ENCODE measurements at places on chromosomes 5 and 9.

DNA sequence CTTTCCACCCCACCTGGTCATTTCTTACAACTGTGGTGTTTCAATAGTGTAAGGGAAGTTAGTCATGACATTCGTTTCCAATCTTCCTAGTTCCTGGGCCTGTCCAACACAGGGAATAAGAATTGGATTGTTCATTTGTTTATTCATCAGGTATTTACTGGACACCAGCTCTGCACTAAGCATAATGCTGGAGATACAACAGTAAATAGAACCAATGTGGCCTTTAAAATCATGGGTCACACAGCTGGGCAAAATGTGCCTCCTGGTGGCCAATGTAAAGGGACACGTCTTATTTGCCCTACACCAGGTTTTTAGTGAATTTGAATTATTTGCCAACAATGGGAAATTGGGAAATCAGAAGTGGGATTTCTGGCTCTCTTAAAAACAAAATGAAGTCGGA lies 10.4 kb downstream of the ABLIM3 start:
- no peak for DNase-seq

- peak; percentile 25 for DNase-seq
Observed at GRCh38 chr9:128034821-128035652, 32.1 kb downstream of the NAIF1 start.

- DNase-seq = no peak
Observed at GRCh38 chr5:55344392-55344992, 36.7 kb downstream of the MTREX start.

DNA sequence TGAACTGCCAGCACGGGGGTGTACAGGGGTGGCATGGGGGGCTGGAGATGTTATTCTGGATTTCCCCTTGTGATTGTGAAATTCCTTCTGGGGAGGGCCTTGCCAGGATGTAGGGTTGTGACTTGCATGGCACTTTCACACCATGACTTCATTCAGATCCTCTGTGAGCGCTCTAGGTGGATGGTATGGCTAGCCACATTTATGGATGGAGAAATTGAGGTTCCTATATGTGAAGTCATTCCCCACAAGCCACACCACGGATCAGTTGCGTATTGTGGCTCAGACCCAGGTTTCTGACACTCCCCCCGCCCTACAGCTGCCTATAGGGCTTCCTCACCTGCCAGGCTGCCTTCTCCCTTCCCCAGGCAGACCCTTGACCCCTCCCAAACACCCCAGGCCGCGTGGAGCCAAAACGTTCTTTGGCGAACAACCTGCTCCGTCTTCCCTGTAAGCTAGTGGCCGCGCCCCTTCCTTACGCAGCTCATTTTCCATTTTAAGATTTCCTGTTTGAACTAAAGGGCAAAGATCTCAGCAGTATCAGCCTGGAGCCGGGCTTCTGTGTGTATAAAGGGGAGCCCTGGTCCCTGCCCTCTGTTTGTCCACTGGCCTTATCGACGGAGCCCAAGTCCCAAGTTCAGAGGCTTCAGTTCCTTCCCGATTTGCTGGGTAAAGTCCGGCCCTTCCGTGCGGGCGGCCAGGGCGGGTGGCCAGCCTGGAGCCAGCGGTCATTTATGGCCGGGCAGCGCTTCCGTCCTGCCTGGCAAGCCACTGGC lies 97.8 kb upstream of the KLF4 start:
- no peak for DNase-seq

GRCh38 chr9:37061768-37062167 lies 27.7 kb upstream of the PAX5 start:
- DNase-seq = no peak

- DNase-seq = no peak
Observed at GRCh38 chr9:89999534-90000370, 394.9 kb downstream of the GADD45G start.

- no peak for DNase-seq
Observed at GRCh38 chr5:5014586-5015235, 125.4 kb upstream of the ADAMTS16 start.

DNA sequence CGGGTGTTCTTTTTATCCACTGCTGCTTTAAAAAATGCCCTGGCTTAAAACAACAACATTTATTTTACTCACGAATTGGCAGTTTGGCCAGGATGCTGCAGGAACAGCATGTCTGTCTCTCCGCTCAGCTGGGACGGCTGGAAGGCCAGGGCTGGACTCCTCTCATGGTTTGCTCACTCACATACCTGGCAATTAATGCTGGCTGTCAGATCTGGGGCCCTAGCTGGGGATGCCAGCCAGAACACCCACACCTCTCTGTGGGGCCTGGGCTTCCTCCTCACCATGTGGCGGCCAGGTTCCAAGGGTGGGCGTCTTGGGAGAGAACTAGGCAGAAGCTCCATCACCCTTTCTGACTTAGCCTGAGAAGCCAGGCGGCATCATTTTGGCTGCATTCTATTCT lies 189.1 kb upstream of the IL12B start:
- DNase-seq = no peak

GRCh38 chr5:79023348-79023747 lies 38.2 kb upstream of the ARSB start:
- DNase-seq = no peak

DNA sequence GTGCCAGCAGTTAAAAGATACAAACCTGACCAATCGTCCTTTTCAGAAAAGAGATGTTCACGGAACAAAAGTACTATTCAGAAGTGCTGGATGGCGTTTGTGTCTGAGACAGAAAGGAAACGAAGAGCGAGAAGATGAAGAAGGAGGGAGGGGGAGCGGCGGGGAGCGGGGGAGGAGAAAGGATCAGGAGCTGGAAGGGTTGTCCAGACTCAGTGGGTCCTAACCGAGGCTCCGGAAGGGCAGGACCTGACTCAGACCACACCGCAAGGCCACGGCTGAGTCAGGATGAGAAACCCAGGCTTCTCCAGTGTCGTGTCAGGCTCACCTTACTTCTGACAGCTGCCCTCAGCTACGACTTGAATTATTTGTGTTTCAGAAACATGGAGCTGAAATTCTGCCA lies 46.2 kb downstream of the PAX5 start:
- no peak for DNase-seq

DNA sequence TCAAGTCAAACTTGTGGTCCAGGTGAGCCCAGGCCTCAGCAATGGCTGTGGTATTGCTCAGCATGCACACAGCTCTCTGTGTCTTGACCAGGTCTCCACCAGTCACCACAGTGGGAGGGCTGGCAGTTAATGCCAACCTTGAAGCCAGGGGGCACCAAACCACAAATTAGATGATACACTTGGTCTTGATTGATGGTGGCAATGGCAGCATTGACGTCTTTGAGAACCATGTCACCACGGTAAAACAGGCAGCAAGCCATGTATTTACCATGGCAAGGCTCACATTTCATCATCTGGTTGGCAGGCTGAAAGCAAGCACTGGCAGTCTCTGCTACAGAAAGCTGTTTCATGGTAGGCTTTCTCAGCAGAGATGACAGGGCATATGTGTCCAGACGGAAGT lies 40.0 kb downstream of the NIM1K start:
- DNase-seq = no peak

DNA sequence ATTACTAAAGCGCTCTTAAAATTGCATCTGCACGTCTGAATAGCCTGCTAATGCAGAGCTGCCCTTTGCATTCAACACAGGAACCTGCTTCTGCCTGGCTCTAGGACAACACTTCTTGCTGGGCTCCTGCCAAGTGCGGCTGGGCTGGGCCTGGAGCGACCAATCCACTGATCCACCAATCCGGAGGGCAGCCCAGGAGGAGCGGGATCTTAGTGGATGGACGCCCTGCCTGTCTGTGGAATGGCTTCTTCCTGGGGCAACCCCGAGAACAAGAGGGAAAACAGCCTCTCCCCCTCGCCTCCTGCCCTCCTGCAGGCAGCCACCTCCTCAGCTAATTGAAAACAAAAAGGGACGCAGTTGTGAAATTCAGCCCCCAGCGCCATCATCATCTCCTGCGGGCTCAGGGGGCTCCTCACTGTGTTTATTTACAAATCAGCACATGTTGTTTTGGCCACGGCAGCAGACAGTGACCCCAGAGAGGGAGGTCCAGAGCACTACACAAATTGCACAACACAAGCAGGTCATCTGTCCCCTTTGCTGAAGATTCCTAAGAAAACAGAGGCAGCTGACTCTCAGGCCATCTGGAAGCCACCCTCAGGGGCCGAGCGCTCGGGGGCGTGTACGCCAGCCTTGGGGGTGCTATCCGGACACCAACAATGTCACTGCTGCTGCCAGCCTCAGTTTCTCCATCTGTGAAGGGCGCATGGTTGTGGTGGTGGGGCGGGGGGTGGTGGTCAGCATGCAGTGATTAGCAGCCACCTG lies 57.3 kb downstream of the GADD45G start:
- DNase-seq = no peak

DNA sequence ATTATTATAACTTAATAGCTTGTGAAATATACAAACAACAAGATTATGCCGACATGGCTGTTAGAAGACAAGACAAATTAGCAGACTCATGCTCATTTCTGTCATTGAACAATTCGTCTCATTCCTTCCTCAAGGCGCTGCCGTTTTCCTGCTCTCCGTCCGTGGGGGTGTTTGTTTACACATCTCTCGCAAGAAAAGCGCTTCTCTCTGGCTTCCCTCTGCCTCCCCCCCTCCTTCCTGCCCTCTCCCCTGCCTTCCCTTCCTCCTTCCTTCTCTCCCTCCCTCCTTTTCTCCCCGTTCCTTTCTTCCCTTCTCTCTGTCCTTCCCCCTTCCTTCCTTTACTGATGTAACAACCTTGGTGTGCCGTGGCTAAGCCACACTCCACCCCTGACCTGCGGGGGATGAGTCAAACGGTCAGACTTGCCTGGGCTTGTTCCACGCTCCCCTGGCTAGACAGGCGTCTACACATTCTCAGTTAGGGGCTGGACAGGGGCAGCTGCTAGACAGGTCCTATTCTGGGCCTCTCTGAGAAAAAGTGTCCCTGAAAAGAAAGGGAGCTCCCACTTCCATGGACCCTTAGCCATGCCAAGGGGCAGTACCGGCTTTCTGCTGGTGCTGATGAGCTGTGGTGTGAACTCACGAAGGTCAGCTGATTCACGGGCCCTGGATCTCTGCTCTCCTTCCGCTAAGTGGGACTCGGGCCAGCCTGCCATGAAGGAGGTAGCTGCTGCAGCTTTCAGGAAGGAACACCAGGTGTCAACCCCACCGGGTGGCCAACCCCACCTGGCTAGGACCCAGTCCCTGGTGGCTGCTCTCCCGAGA lies 32.0 kb upstream of the SPTLC1 start:
- no peak for DNase-seq

- DNase-seq = no peak
Observed at GRCh38 chr5:65818592-65818991, 96.6 kb downstream of the NLN start.

DNA sequence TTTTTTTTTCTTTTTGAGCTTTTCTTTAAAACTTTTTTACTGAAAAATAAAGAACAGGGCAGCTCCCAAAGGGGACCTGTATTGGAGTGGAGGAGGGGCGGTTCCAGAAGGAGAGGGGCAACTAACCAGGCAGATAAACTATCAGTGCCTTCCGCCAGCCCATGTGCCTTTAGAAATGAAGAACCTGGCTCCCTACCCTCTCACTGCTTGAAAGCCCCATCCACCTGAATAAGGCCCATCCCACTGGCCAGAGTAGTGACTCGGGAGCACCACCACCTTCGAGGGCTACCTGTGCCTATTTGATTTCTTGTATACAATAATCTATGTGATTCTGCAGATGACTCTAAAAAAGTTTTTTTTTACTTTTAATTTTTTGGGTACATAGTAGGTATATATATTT lies 276.7 kb downstream of the PSAT1 start:
- no peak for DNase-seq

- no peak for DNase-seq
Observed at GRCh38 chr9:121538221-121538620, 38.6 kb upstream of the GGTA1 start.

Measured in T-helper 2 cell (primary cell).